ENCODE measurements at places on chromosomes 6 and 20.

DNA sequence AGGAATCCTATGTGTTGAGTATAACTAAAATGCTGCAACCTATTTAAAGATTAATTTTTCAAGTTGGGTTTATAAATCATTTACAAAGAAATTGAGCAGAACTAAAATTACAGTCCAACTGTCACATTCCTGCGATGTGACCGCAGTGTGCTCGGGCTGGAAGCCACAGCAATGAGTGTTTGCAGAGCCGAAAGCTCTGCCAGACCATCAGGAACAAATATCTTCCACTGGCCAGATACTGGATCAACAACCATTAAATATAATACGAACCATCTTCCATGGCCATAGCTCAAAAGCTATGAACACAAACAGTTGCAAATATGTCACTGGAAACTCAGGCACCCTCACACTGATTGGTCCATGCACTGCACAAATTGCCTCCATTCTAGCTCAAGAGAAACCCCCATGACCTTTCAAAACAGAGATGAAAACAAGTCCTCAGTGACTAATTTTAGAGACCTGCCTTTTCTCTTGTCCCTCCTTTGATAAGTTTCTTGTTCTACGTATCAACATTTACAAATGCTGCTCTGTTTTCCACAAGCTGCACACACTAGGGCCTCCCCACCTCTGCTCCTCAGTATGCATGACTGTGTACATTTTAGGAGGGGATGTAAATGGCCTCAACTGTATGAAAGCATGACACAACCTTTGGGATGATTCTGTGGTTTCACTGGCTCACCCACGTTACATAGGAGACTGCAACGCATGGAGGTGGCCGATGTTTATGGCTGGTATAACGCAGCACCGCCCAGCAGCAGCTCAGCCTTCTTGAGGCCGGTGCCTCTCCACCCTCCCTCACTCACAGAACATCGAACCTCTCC, 171.7 kb downstream of the WDR27 start:
- DNase-seq: no peak

GRCh38 chr6:139595183-139595582, 220.7 kb upstream of the CITED2 start:
- no peak for DNase-seq

GRCh38 chr6:137033828-137034227, 10.9 kb downstream of the IL20RA start:
- DNase-seq: no peak

DNA sequence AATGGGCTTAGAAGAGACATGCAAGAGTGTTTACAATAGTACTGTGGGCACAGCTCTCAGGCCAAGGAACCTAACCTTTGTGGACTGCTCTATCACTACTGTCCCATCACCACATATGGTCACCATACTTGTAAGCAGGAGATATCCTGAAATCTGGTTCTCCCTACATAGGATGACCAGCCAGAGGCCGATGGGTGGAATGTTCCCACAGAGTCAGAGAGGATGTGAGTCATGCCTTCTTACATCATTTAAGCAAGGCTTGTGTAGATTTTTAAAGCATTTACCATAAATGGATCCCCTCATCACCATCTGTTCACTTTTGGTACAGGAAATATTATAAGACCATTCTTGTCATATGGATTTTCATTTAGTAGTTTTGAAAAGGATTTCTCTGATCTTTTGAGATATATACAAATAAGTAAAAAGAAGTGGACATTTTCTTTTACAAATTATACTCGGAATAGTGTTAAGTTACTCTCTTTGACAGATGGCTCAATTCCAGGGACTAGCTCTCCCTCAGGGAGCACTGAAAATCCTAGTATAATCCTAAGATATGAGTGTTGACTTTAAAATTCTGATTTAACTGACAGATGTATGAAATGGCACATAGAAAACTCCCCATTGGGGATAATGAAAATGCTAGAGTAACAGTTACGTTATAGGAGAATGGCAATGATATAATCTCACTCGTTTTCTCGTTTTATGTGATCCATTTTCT, 6.6 kb downstream of the HTR1B start:
- no peak for DNase-seq

- DNase-seq: no peak
Observed at GRCh38 chr6:35905141-35905785, 15.6 kb downstream of the SRPK1 start.

DNA sequence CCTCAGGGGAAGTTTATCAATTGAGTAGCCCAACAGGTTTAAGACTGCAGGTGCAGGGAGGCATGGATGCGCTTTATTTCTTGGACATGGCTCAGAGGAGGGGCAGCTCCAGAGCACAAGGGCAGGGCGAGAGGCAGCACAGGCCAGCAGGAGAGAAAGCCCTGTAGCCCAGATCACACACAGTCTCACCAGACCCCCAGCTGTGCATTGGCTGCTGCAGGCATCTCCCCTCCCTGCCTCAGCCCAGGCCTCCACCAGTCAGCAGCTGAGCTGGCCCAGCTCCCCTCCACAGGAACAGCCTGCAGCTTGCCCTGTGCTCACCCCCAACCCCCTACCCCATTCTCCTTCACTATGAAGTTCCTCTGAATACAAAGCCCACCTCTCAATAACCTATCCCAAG, 24.7 kb downstream of the MRPL14 start:
- DNase-seq: no peak

GRCh38 chr20:6632187-6632586, 135.3 kb upstream of the BMP2 start:
- DNase-seq: no peak

GRCh38 chr20:32195581-32195980, 12.0 kb downstream of the PLAGL2 start:
- no peak for DNase-seq

DNA sequence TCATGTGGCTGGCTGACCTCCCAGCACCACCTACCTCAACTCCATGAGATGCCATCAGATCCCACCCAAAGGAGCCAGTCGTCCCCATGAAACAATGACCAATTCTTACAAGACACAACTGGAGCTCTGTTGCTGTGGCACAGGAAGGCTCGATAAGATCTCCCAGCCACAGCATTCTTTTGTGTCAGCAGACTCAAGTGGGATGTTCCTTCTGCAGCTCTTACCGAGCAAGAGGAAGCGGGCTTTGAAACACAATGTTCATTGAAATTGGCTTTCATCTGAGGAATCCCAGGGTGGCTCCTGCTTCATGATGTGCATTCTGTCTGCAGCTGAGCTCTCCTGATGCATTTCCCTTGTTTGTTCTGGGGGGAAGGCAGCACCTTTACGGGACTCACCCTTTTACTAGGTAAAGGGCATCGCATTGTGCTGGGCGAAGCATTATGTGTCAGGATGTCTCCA, 222.0 kb upstream of the SGK1 start:
- DNase-seq: peak; percentile 52

DNA sequence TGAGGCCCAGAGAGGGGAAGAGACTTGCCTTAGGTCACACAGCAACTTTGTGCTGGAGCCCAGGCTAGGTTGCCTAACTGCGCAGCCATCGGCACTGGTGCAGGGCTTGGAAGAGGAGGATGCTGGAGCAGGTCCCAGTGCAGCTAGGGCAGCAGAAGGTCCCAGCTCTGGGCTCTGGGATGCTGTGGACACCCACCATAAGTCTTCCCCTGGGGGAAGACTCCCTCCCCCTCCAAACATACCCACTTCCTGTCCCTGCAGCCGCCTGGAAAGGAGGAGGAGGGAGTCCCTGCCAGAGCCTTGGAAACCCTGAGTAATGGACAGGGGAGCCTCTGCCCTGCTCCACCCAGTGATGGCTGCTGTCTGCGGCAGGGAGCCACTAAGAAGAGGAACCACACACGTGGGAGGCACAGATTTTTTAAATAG, 93.6 kb downstream of the NCR2 start:
- no peak for DNase-seq

DNA sequence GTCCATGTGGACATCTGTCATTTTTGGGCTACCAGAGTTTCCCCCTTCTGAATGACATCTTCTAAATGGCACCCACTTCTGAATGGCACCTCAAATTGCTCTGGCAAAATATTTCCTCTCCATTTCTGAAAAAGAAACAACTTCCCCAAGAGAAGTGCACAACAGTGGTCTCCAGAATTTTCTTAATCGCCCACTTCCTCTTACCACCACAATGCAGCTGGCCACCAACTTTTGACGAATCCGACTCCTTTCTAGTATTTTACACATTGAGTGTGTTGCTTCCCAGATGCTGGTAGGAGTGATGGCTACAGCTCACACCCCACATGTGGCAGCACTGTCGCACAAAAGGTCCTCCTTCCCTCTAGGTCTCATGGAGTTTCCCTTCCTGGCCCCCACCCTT, 216.1 kb downstream of the FOXA2 start:
- no peak for DNase-seq

DNA sequence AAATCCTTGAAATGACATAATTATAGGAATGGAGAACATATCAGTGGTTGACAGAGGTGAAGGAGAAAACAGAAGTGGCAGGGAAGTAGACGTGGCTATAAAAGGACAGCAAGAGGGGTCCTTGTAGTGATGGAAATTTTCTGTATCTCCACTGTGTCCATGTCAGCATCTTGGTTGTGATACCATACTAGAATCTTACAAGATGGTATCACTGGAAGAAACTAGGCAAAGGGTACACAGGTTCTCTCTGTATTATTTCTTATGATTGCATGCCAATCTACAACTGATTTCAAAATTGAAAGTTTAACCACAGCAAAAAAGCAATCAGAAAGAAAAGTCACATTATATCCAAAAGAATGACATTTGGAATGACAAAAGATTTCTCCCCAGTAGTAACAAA, 16.4 kb upstream of the ZC3H12D start:
- DNase-seq: no peak

DNA sequence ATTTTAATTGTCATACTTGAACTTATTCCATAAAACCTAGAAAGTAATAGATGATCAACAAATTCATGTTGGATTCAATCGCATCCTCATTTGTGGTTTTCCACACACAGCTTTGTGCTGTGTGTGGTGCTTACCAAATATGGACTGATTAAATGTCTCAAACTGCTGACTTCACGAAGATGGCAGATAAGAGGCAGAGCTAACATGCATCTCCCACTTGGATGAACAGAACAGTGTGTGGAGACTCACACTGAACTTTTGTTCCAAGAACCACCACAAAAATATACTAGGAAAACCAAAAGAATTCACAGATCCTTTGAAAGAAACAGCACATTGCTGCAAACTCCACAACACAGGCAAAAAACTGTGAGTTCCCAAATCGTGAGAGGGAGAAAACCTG, 603.7 kb downstream of the TENT5A start:
- DNase-seq: no peak

DNA sequence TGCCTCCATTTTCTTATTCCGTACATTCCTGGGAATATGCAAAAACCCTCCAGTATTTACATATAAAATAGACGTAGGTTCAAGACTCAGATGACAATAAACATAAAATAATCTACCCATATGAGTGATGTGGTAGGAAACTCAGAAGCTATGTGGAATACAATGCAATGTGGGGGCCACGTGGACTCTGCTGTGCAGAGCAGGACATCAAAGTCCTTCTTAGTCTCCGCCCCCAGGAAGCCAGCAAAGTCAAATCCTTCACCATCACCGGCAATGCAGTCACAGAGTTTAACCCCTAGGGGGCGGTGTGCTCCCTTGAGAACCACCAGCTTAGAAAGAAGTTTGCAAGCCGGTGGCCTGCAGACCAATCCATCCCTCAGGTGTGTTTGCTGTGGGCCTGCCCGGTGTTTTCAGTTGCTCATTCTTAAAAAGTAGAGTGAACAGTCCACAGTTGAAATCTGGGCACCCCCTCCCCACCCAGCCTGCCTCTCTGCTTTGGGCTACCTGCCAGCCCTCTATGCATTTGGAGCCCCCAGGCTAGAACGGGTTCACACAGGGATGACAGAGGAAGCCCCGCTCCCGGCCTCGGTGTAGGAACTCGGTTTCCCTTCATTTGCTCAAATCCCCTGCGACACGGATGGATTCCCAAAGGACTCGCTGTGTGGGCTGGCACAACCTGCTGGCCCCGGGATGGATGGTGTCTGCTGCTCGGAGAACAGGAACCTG, 59.9 kb downstream of the SULF2 start:
- peak; percentile 25 for DNase-seq

GRCh38 chr6:113362301-113363047, 494.7 kb upstream of the MARCKS start:
- DNase-seq: no peak

GRCh38 chr20:16216914-16217230, 356.4 kb downstream of the KIF16B start:
- no peak for DNase-seq

GRCh38 chr6:90500458-90500857, 86.4 kb downstream of the MAP3K7 start:
- no peak for DNase-seq

- no peak for DNase-seq
Observed at GRCh38 chr6:83518816-83519480, 6.6 kb downstream of the PRSS35 start.

DNA sequence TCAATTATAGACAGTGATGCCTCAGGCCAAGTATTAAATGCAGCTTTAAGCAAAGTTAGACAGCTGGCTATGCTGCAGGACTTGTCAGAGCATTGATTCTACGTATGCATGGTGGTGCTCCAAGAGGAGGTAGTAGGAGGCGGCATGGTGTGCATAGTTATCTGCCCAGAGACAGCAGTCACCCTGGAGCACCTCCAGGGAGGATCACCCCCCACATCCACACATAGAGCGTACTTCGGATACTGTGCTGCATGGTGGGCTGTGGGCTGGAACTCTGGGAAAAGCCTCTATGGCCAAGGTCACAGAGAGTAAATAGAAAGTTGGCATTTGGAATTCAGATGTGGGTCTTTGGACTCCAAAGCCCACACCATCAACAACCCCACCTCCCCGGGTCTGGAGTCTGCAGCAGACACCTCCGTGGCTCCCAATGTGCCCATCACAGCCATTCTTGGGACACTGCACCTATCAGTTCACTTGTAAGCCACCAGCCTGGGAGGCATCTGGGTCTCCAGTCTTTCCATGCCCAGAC, 64.5 kb upstream of the STX16 start:
- no peak for DNase-seq

GRCh38 chr20:17709361-17710293, 9.9 kb downstream of the BANF2 start:
- no peak for DNase-seq

GRCh38 chr6:33676416-33677142, 34.9 kb downstream of the UQCC2 start:
- no peak for DNase-seq

GRCh38 chr6:44002067-44002592, 125.1 kb downstream of the MRPL14 start:
- DNase-seq: no peak

DNA sequence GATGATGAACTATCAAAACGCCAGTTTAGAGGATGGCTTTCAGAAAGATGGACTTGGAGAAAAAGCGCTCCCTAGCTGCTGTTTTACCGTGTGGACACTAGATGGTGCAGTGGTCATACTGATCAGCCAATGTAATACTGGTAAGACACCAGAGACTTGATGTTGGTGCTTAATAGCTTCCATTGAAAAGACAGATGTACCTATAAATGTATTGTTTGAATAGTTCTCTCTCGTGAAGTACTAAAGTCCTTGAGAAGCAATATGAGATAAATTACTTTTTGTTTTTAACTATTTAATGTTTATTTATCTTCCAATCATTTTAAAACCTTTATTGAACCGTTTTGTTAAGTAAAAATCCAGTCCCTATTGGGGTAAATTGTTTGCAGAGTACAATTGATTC, 63.9 kb upstream of the FUCA2 start:
- DNase-seq: peak; percentile 77
